ENCODE measurements at places on chromosomes 1 and 21.

GRCh38 chr1:60679524-60680375 lies 402.6 kb upstream of the NFIA start:
- no peak for DNase-seq

GRCh38 chr1:218496561-218496960 lies 151.4 kb downstream of the TGFB2 start:
- no peak for DNase-seq

DNA sequence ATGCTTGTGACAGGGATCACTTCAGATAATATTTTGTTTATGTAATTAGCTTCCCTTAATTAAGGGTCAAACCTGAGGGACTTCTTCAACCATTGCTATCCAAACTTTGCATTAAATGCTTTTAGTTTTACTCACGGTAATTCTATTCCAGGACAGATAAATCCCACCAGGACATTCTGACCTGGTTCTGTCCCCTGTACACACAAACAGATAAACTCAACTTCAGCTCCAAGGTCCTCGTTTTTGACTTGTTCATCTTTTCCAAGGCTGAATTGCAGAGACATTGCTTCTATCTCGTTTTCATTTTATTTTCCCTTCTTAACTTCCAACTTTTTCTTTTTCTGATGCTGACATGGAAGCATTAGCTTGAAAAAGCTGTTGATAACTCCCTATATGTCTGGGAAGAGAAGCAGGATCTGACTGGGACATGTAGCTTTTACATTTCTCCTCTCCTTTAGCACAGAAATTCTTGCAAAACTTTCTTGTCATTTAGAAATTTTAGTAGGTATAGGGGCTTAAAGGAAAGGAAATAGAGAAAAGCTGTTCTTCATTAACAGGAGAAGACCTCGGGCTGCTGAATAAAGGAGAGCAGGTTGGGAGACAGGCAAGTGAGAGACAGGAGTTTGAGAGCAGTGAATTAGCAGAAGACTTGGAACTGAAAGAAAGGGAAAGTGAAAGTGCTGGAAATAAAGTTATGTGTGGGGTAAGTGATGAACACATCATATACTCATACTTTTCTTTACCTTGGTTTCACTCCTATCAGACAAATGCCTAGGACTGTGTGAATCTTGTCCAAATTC lies 231.7 kb upstream of the B3GALT2 start:
- no peak for DNase-seq

DNA sequence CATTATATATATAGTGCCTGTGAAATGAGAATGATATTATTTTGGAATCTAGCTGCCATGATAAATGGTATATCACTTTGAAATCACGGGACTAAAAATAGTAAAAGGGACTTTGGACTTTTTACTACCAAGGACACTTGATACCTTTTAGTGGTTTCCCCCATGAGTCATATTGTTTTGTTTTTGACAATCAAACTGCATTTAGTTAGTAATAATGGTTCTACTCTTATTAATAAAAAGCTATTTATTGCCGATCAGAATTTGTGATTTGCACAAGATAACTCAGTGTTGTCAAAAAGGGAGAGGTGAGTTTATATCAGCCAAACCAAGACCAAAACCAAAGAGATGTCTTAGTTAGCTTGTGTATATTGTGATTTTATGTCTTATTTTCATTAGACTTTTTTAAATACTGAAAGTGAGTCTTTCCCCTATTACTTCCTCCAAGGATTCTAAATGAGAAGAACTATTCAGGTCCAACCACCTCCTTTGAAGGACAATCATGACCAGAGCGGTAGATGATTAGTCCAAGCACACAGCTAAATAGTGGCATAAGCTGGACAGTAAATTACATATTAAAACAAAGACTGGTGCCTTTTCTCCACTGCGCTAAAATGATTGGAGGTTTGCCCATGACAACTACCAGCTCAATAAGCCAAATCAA lies 281.7 kb upstream of the ESRRG start:
- DNase-seq: no peak

- DNase-seq: no peak
Measured at GRCh38 chr1:112956544-112957132, 642 bp upstream of the SLC16A1 start.

DNA sequence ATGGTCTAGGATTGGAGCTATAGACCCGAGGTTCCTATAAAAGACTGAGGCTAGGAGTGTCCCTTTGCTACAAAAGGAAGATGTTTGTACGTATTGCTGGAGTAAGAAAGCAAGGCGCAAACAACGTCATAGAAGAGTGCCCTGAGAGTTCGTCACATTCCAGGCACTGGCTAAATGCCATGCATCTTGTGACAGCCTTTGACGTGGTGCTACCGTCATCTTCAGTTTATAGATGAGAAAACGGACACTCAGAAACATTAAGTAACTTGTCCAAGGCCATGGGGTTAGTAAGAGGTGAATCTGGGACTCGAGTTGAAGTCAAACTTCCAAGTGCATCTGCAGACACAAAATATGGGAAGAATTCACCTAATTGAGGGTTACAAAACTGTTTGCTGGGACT lies 104.2 kb upstream of the SLC45A1 start:
- no peak for DNase-seq

DNA sequence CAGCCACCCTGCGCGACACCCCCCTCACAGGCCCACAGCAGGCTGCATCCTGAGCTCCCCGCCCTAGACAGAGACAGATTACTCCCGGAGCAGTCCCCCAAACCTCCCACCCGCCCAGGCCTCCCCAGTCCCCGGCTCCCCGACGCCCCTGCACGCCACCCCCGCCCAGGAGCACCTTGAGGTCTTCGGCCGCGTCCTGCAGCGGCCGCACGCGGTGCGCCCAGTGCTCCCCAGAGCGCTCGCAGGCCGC lies 731 bp downstream of the TRIM11 start:
- DNase-seq: no peak

- no peak for DNase-seq
Measured at GRCh38 chr1:183424691-183425090, 6.5 kb upstream of the NMNAT2 start.

All from NCI-H2081 (cell line).